ENCODE measurements at places on chromosomes 1 and 21.

DNA sequence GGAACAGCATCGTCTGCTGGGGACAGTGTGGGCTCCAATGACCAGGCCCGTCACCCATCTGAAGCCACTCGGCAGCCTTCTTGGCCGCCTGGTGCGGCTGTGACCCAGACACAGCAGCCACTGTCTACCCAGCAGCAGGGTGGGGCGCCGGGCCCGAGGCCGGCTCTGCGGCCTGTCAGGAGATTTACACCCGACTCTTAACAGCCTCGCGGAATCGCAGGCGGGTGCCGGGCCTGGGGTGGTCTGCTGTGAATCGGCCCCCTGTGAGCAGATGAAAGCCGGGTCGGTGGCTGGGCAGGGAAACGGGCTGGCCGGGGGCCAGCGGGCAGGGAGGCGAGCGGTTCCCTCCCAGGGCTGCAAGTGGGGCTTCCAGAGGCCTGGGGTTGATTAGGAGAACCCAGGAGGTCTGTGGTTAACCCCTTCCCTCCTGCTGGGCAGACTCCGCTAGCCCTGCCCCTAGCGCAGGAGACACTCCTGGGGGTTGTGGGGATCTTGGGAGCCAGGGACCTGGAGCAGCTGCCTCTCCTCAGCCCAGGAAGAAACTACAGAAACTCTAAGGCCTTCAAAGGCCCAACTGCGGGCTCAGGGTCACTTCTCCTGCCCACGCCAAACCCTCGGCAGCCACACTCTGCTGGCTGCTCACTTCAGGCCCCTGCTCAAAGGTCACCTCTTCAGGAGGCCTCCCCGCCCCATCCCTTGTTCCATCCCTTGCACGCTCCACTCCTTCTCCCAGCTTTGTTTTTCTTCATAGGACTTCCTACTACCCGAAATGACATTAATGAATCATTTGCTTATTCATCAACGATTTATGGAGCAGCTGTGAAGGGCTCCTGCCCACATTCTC, 15.6 kb downstream of the RUNX3 start:
- no peak for DNase-seq

- no peak for DNase-seq
These were observed 384.3 kb downstream of the PTPRU start for GRCh38 chr1:29620631-29621030.

- no peak for DNase-seq
These were observed 6.3 kb upstream of the TNNT2 start for GRCh38 chr1:201383647-201384405.

- no peak for DNase-seq
These were observed 24.8 kb downstream of the GNG4 start for GRCh38 chr1:235624721-235625333.

DNA sequence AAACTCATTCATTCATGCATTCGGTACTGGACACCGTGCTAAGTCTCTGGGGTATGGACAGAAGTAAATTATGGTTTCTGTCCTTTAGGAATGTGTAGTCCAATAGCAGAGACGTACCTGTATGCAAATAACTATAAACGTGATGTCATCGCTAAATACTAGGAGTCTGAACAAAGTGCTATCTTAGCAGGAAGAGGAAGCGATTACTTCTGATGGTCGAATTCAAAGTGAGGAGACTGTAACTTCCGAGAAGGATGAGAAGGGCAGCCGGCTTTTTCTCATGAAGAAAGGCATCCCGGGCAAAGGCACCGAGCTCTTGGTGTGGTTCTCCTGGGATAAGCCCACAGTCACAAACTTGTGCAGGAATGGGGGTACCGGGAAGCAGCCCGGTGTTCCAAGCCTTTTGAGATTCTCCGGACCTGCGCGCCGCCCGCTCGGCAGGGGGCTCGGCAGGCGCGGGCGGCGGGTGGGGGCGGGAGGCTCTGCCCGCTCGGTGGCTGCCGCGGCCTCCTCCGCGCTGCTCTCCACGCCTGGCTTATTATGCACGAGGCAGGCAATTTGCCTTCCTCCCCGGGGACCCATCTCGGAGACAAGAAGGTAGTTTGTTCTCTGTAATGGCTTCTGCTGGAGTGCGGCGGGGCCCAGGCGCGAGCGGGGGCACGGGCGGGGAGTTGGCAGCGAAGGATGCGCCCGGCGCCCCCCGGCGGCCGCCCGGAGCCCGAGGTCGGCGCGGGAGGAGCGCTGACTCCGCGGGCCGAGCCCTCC, 67.5 kb upstream of the CD1D start:
- no peak for DNase-seq

GRCh38 chr1:40944841-40945430, 34.6 kb upstream of the CTPS1 start:
- no peak for DNase-seq

- no peak for DNase-seq
These were observed 8.9 kb upstream of the TAS1R2 start for GRCh38 chr1:18868354-18868753.

DNA sequence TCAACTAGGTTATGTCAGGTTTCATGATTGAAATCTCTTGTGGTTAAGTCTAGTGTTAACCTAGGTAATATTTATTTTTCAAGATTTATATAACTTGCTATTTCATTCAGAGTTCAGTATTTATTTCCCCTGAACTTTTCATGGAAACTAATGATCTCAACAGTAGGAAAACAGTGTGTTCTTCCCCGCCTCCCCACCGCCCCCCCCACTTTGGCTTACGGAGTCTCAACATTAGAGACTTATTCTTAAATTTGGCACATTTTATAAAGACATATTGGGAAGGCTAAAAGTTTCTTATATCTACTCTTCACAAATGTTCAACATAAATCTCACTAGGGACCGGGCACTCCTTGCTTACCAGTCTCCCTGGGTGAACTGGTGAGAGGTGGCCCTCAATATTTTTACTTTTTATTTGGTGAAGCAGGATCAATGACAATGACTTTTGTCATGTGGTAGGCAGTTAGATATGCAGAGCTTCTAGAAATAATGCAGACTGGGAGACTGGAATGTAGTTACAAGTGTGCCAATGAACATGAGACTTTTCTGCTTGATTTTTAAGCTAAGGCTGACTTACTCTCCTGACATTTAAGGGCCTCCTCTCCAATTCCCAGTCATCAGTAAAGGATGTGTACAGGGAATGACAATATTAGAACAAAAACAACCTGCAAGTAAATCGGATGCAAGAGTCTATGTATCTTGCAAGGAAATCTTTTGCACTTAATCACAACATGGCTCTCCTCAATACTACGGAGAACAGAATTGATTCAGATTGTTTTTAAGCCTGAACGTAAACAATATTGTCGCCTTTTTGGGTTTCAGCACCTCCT, 1.7 kb upstream of the MAN1A2 start:
- DNase-seq, result no peak

GRCh38 chr1:175267716-175268416, 75.3 kb upstream of the KIAA0040 start:
- no peak for DNase-seq

- no peak for DNase-seq
These were observed 3.4 kb downstream of the LACTBL1 start for GRCh38 chr1:22969304-22969709.

GRCh38 chr1:14160781-14161180, 437.7 kb upstream of the KAZN start:
- no peak for DNase-seq

- DNase-seq, result peak; percentile 47
These were observed 65.5 kb downstream of the UBE2U start for GRCh38 chr1:64268653-64269557.

- DNase-seq, result no peak
These were observed 22.4 kb upstream of the EPS15 start for GRCh38 chr1:51541313-51542050.

GRCh38 chr1:52413410-52413989, 9.1 kb downstream of the PRPF38A start:
- DNase-seq, result no peak

GRCh38 chr1:64466033-64466432, 3.9 kb upstream of the CACHD1 start:
- DNase-seq, result no peak

- no peak for DNase-seq
These were observed 221.4 kb upstream of the L1TD1 start for GRCh38 chr1:61973100-61973837.

GRCh38 chr1:225883616-225884265, 1.6 kb upstream of the TMEM63A start:
- DNase-seq, result no peak

GRCh38 chr1:18178111-18178510, 70.5 kb downstream of the IGSF21 start:
- DNase-seq, result no peak

GRCh38 chr21:39000496-39000895, 182.8 kb downstream of the PSMG1 start:
- DNase-seq, result no peak

GRCh38 chr1:98557895-98558294, 103.6 kb upstream of the SNX7 start:
- no peak for DNase-seq

DNA sequence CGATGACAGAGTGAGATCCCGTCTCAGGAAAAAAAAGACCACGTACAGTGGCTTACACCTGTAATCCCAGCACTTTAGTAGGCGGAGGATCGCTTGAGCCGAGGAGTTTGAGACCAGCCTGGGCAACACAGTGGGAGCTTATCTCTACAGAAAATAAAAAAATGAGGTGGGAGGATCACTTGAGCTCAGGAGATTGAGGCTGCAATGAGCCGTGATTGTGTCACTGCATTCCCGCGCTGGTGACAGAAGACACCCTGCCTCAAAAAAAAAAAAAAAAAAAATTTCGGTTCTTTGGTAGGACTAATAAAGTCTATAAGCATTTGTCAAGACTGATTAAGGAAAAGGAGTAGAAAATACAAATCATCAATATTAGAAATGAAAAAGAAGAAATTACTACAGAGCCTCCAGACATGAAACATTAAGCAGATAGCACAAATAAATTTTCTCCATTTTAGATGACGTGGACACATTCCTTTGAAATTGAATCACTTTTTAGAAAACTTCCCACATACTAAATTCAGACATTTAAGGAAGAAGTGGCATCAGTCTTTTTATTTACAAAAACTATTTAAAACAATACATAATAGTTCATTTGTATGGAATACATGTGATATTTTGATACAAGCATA, 30.4 kb downstream of the MORC3 start:
- no peak for DNase-seq

DNA sequence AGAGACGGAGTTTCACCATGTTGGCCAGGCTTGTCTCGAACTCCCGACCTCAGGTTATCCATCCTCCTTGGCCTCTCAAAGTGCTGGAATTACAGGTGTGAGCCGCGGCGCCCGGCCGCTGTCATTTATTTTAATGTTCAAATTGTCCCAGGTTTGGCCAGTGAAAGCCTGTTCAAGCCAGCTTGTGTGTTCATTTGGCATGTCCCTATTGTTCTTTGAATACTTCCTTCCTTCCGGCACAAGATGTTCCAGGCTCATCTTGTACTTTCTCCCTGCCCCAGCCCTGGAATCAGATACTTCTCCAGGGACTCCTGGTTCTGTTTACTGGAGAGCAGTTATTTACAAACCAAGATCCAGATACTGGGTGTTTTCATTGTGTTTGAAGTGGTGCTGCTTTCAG, 37.0 kb downstream of the ZBTB8B start:
- no peak for DNase-seq

DNA sequence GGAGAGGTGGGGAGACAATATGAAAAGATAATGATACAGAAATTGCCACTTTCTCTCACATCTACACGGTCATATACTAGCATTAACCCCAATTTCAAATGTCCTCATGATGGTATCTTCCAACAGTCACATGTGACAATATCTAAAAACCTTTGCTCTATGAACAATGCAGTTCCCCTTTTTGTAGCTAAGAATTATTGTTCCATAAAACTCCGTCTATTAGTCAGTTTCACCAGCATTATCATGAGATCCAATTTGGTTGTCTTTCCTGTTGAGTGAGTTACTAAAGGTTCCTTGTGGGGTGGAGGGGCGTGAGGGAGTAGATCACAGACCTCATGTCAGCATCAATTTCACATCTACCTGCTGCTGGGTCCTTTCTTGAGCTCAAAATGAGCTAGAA, 1.7 kb downstream of the TIAM1 start:
- DNase-seq, result no peak

- no peak for DNase-seq
These were observed 99.4 kb downstream of the CRYAA start for GRCh38 chr21:43268086-43268803.

- no peak for DNase-seq
These were observed 48.9 kb upstream of the POU3F1 start for GRCh38 chr1:38095454-38095931.

DNA sequence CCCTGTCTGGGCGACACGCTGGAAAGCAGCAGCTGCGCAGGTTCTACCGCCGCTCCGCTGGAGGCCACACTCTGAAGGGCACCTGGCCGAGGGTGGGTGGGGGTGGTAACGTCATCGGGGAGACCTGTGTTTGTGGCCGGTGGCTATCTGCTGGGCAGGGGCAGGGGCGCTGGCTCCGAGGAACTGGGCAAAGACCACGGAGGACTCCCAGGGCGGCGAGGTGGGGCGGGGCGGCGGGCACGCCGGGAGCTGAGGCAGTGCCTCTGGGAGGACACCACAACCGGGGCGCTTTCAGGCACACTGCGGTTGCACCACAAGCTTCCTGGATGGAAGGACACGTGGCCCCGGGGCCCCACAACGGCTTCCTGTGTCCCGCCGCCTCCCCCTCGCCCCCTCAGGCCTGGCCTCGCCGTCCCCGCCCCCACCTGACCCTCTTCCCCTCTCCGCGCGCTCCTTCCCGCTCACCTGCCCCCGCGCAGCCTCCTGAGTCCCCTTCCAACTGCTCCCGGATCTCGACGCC, 3.3 kb upstream of the DENND2D start:
- DNase-seq, result peak; percentile 80

DNA sequence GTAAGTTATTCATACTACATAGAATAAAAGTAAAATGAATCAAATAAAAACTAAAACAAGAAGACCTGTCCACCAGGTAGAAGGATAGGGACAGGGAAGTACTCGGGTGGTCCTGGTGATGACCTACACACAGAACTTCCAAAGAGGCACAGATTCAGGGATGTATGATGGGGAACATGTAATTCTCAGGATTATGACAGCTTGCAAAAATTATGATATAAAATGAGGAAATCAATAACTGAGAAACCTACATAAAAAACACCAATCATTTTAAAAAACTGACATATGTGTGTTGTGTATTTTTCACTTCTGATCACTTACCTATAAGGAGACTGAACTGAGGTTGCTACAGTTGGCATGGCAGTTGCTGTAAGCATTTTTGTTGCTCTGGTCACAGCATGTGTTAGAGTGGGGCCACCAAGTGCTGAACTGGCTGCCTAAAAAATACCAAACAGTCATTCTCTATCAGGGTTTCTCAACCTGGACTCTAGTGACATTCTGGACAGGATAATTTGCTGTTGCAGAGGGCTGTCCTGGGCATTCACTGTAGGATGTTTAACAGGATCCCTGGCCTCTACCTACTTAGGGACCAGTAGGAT, 73.8 kb downstream of the USP24 start:
- no peak for DNase-seq

- DNase-seq, result no peak
These were observed 678.7 kb downstream of the MATN1 start for GRCh38 chr1:30044656-30045144.

GRCh38 chr1:12140515-12141162, 26.2 kb upstream of the TNFRSF1B start:
- no peak for DNase-seq

GRCh38 chr21:45027241-45028196, 46.9 kb upstream of the ADARB1 start:
- no peak for DNase-seq

- no peak for DNase-seq
These were observed 178.4 kb downstream of the GRIK3 start for GRCh38 chr1:36855699-36856494.

Data from T-helper 9 cell (primary cell).